ENCODE measurements at places on chromosomes 4 and X.
A peak's percentile ranks its signal among the peaks of the same experiment; 100 is the strongest.

GRCh38 chrX:69387567-69388487 lies 116.3 kb upstream of the NALF2 start:
- peak; percentile 1 for DNase-seq

DNA sequence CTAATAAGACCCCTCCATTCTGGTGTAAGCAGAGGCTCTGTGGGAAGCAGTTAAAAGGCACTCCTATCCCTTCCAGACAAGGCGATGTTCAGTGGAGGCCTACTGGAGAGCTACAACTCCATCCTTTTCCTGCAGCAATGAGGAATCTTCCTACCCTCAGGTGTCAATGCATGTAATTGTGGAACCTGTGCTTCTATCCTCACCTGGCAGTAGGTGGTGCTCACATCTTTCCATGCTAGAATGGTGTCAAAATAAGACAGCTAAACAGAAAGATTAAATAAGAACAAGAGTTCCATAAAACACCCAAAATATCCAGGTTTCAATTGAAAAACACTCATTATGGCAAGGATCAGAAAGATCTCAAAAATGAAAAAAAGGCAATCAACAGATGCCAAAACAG lies 224.6 kb downstream of the IL15 start:
- DNase-seq = no peak

GRCh38 chr4:169167957-169168858 lies 102.5 kb downstream of the SH3RF1 start:
- DNase-seq = no peak

GRCh38 chrX:48761674-48762471 lies at the start of gene GLOD5:
GLOD5 (plus strand) TSS chrX:48761747; CDS start chrX:48761791, 44 bp downstream.
- no peak for DNase-seq

GRCh38 chr4:101236097-101236496 lies 111.2 kb downstream of the PPP3CA start:
- DNase-seq = no peak

DNA sequence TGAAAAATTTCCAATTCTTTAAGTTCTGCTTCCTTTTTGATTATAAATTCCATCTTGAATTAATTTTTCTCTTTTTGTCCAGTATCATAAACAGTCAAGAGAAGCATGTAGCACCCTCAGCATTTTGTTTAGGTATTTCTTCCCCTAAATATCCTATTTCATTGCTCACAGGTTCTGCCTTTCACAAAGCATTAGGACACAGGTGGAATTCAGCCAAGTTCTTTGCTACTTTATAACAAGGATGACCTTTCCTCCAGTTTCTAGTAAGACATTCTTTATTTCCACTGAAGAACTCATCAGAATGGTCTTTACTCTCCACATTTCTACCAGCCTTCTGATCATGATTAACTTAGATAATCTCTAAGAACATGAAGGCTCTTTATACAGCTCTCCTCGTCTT lies 7.4 kb downstream of the SLC9B1 start:
- DNase-seq = no peak

DNA sequence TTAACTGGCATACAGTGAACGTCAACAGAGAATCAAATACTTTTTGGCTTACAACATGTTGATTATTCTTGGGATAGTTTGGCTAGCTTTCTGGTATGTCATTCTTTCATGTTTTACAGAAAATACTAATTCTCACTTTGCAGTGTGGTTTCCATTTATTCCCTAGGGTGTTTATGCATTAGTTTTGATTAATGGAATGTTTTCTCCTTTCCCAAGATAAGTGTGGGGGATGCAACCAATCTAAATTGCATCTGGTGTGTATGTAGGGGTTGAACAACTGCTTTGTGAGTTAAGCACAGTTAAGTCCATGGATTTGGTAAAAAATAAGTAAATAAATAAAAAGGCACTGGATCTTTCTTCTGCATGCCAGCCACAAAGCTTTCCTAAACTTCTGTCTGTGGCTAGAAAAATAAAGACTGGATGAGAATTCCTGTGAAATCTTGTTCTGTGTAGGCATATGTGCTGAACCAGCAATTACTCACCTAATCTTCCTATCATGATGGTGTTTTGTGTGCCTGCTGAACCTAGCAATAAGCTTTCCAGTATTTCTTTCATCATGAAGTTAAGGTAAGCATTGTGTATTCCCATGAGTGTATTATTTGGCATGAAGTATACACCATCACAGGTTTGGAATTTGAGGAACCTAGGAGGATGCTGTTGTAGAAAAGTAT lies 50.6 kb upstream of the TENM3 start:
- no peak for DNase-seq

- peak; percentile 71 for DNase-seq
These were observed at the start of gene IL3RA for GRCh38 chrX:1336331-1336943. IL3RA (plus strand) TSS chrX:1336785; CDS start chrX:1341766, 4,981 bp downstream.

DNA sequence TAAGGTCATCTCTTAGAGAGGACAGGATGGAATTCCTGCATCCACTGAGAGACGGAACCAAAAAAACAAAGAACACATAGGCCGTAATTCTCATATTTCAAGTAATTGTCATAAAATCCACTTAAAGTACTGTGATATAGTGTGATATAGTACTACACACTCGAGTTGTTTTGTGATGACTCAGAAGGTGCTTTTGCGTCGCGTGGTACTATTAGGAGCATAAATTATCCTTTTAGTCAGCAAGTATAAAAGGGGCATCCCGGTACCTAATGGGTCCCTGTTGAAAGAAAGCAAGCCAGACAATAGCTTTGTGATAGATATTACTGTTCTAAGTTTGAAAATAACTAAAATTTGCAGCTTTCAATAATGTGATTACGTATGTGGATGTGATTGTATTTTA lies 55.3 kb downstream of the GPR143 start:
- no peak for DNase-seq

GRCh38 chr4:131091896-131092295 lies 1995.9 kb downstream of the C4orf33 start:
- DNase-seq = no peak

- no peak for DNase-seq
These were observed 47.2 kb downstream of the ADRA2C start for GRCh38 chr4:3813151-3814052.

GRCh38 chrX:121146059-121146628 lies 98.7 kb downstream of the GLUD2 start:
- no peak for DNase-seq

GRCh38 chr4:40238008-40238699 lies 41.3 kb downstream of the RHOH start:
- no peak for DNase-seq

Measured in CD4-positive, alpha-beta T cell (primary cell).